Aorta (tissue), 5 donors: ENCODE measurements at places on chromosomes 11 and 22.

- no peak for DNase-seq
These were observed 70.1 kb upstream of the PHOX2A start for GRCh38 chr11:72313912-72314598.

GRCh38 chr11:11569936-11570491 is 51.8 kb downstream of the GALNT18 start:
- peak; percentile 90 for DNase-seq

DNA sequence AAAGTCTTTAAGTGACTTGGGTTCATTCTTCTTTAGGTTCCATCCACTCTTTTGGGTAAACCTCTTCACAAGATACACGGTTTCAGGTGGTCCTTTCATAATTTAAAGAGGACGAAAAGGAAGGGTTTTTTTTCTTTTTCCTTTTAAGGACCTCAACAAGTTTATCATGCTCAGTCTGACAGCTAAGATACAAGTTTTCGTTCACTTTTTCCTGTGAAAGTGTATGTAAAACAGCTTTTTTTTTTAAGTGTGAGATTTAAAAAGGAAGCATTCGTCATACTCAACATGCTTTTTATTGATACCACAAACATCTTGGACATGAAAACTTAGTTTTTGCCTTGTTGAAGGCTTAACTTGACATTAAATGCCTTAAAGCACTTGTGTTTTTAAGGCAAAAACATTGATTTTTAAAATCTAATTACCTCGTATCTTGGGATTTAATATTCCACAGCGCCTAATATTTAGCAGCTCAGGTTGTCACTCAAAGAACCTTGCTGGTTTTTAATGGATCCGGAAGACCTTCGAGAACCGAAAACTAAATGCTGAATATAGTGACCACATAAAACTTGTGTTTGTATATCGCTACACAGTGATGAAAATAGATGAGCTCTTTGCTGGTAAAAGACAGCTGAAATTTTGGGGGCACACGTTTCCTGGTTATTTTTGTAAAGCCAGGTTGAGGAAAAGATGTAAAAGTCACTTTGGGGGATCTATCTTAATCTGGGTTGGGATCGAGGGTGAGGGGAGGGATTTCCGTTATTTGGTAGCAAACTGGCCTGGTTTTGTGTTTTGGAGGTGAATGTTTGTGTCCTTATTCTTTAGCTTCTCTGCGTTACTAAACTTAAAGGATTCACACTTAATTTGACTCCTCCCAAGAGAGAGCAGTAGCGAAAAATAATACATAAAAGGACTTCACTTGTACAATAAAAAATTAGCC is 2.3 kb downstream of the PCF11 start:
- no peak for DNase-seq

DNA sequence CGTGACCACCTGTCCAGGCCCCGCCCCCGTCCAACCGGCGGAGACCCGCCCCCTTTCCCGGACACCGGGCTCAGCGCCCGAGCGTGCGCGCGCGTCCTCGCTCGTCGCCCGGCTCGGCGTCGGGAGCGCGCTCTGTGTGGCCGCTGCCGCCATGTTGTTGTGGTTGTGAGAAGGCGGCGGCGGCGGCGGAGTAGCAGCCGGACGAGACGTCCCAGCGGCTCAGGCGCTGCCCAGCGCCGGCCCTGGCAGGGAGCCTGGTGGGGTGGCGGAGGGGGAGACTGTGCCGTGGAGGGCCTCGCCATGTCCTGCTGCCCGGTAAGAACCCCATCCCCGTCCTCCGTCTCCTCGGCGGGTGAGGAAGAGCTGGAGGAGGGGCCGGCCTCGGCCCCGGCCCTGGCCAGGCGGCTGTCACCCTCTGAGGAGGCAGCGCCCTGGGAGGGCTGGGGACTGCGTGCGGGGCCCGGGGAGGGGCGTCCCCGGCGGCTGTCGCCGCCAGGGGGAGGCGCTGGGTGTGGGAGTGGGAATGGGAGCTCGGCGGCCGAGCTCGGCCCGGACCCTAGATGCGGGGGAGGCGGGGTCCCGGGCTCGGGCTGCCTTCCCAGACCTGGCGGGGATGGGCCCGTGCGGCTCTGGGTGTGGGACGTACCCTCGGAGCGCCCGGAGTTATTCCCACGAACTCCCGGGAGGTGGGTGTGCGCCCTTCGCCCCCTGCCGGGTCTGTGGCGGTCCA is at the start of gene MTMR3:
Gene MTMR3, plus strand, starts transcription at position 130 of the 730 bp plus-strand sequence. CDS start 87,886 bp downstream, outside the sequence.
- peak; percentile 96 for DNase-seq

- peak; percentile 40 for DNase-seq
These were observed 868 bp upstream of the SYCE3 start for GRCh38 chr22:50563413-50564160.

GRCh38 chr22:19823191-19823901 is 31.3 kb downstream of the GNB1L start:
- DNase-seq = no peak

DNA sequence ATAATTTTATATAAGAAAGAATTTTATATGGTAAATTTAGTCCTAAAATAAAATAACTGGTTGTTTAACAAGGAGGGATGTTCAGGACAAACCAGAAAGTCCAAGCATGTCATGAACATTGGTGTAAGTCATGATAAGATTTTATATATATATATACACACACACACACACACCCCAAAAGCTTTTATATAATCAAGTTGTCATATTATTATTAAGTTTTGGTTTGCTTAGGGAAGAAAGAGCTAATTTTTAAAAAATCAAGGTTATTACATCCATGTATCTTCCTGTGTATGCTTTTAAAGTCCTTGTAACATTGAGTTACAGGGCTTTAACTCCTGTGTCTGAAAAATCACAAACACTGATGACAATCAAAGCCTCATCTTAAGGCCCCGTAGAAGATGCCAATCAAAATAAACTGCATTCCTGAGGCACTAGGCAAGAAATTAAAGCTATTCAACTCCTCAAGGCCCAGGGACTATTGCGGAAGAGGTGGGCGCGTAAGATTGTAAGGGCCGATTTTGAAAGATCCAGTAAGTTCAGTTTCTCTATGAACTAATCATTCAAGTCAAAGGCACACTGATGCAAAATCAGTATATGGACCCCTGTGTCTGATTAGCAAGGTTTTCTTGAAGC is 16.8 kb downstream of the APOL6 start:
- no peak for DNase-seq

GRCh38 chr11:1983601-1983961 is 14.1 kb downstream of the H19 start:
- peak; percentile 12 for DNase-seq

GRCh38 chr11:115939731-115940421 is 435.7 kb upstream of the CADM1 start:
- DNase-seq = no peak

DNA sequence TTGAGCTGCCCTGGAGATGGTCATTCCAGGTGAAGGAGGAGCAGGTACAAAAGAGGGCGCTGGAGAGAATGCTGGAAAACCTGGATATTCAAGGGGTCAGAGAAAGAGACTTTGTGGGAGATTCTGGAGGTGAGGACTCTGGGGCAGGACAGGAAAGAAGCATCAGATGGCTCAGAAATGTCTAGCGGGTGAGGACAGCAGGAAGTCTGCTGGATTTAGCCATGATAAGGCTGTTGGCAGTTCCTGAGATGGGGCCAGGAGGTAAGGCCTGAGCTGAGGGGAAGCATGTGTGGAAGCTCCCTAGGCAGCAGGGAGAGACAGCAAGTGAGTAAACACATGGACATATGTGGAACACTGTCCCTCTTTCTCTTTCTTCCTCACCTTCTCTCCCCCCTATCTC is 1.5 kb downstream of the UPB1 start:
- no peak for DNase-seq

GRCh38 chr22:25747245-25747944 is 5.4 kb downstream of the MYO18B start:
- peak; percentile 94 for DNase-seq

DNA sequence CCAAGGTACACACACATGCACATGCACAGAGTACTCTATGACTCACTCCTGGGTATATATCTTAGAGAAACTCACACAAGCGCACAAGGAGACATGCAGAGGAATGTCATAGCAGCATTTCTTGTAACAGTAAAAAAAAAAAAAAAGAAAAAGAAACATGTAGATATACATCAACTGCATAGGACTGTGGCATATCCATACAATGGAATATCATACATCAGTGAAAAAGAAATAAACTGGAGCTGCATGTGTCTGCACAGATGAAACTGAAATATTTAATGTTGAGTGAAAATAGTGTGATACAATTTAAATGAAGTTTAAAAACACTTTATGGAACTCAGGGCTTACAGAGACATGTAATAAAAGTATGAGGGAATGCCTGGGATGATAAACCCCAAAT is 46.4 kb downstream of the SYT13 start:
- no peak for DNase-seq

DNA sequence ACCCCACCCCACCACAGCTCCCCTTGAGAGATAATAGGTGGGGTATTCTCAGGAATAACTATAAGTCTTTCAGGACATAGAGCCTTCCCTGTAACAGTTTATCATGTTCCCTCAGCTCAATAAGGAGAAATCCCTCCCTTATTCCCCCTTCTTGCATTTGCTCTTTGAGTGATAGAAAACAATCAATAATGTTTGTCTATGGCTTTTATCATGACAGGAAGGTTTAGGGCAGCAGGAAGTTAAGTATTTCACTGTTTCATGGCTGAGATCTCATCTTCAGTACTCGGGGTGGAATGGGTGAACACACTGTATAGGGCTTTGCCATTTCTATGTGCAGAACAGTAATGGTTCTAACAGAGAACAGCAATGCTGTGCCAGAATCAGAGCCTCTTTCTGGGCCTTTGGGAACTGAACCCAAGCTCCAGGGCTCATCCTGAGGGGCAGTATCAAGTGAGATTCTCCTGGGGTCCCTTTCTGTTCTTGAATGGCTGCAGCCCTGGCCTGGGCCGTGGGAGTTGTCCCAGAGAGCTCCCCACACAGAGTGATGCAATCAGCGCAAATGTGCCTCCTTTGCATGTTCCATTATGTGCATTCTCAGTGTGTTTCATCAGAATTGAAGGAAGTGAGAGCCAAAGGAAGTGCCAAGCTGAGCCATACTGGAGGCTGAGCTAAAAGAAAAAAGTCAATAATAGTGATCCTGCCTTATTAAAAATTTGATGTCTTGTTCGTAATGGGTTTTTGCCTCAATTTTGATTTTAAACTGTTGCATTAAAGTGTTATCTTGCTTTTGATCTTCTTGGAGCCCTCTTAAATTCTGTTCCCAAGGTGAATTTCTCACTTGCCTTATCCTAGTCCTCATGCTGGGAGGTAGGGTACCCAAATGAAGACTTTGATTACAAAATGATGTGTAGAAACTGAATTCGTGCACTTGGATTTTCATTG is 2.9 kb upstream of the CYP2R1 start:
- DNase-seq = peak; percentile 72

DNA sequence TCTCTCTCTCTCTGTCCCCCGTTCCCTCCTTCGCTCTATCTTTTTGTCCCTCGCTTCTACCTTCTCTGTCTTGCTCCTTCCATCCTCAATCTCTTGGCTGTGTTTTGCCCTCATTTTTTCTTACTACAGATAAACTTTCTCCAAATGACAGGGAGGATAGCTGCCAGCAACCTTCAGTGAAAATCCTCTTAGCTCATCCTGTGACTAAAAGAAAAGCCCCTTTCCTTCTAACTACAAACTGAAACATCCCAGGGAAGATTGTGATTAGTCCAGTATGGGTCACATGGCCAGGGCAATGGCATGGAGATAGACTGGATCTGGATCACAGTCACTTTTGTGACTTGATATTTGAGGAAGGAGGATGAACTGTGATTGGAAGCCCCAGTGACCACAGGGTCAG is 10.4 kb downstream of the SPON1 start:
- no peak for DNase-seq

DNA sequence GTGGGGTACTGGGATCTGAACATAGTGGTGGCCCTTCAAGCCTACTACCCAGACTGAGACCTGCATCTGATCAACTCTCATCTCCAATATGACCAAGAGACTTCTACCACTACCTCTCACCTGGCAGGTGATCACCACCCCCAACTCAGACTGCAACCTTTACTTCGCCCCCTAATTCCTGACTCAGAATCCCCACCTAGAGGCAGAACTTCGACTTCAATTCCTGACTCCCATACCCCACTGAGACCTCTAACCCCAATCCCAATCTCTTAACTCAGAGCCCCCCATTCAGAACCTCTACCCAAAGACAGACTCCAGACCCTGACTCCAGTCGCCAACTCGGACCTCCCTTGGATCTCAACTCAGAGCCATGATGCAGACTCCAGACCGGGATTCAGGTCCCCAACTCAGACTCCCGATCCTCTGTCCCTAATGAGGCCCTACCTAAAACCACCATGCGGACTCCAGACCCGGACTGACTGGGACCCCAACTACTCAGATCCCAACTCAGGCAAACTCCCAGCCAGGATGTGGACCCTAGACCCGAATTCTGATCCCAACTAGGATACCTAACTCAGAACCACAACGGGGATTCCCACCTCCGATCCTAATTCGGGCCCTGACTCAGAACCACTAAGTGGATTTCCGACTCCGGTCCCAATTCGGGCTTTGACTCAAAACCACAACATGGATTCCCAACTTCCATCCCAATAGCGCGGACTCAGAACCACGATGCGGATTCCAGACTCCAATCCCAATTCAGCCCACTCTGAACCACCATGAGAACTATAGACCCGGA is 1.2 kb downstream of the KCNQ1OT1 start:
- DNase-seq = no peak

- no peak for DNase-seq
These were observed 48.3 kb upstream of the LRRC55 start for GRCh38 chr11:57133366-57134038.

DNA sequence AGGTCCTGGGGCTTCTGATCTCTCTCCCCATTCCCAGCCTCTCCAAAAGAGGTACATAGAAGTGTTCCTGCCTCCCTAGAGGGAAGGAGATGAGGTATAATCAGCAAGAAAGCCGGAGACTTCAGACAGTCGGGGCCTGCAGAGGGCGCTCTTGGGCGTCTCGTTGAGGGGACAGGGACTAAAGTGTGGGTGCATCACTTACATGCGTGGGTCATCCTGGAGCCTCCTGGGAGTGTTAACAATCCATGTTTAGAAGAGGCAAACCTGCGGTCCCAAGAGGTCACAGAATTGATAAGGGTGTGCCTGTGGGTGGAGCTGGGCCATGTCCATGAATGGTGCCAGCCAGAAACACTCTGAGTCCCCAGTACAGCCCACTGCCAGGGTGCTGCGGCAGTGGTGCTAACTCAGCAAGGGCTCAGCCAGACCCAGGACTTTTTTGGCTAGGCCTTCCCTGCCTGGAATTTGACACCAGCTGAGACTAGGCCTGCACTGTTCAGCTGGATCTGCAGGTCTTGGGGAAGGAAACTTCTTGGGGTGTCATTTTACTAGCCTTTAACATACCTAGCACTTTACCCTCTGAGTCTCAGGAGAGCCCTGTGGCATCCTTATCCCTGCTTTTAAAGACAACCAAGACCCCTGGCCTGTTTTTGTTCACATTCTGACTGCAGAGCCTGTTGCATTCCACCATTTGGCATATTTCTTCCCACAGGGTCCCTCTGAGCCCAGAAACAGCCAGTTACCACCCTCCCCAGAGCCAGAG is 5.5 kb downstream of the YDJC start:
- DNase-seq = peak; percentile 83

GRCh38 chr11:134474942-134475341 is 62.9 kb upstream of the B3GAT1 start:
- DNase-seq = no peak
